CD4-positive, alpha-beta T cell treated with Interleukin-1 beta for 1 hour (primary cell): ENCODE measurements at places on chromosomes 13 and 19.
A peak's percentile ranks its signal among the peaks of the same experiment; 100 is the strongest.

- DNase-seq, result no peak
Observed at GRCh38 chr13:110097013-110097412, 209.9 kb downstream of the COL4A1 start.

GRCh38 chr13:23949200-23949599 lies 51.9 kb upstream of the C1QTNF9B start:
- no peak for DNase-seq

DNA sequence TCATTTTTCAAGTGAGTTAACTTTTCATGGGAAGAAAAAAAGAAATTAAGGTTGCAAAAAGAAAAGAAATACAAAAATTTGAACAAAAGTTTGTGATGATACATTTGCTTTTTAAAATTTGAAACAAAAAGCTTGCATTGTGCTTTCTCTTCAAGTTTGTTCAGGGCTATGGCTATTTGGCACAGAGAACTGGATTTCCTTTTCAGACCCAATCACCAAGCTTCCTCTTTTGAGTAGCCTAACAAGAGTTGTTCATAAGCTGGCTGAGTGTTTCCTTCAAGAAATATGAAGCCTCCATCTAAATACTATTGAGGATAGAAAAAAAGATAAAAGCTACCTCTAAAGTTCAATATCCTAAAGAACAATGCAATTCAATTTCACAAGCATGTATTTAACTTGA lies 787.8 kb downstream of the LIG4 start:
- DNase-seq, result no peak

DNA sequence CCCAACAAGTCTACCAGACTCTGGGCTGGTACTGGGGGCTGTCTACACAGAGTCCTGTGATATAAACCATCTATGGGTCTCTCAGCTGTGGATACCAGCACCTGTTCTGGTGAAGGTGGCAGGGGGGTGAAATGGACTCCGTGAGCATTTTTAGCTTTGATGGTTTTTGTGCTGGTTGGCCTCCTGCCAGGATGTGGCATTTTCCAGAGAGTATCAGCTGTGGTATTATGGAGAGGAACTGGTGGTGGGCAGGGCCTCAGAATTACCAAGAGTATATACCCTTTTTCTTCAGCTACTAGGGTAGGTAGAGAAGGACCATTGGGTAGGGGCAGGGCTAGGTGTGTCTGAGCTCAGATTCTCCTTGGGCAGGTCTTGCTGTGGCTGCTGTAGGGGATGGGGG lies 1920.9 kb upstream of the PCDH20 start:
- no peak for DNase-seq

GRCh38 chr19:46745521-46746280 lies at the start of gene FKRP:
Gene FKRP (plus strand): TSS chr19:46746057. CDS start chr19:46755451, 9,394 bp downstream.
- peak; percentile 18 for DNase-seq

DNA sequence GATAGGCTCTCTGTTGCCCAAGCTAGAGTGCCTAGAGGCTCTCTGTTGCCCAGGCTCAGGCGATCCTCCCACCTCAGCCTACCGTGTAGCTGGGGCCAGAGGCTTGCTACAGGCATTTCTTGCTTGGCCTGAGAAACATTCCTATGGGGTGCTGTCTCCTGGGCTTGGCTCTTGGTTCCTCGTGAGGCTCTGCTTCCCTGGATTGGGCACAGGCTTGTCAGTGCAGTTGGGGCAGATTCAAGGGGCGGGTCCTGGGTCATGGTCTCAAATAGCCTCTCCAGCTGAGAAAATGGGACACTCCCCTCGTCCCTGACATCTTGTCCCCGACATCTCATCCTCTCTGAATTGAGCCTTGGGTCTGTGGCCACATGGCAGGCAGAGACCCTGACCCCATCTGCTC lies 4.9 kb downstream of the TSSK6 start:
- DNase-seq, result no peak

DNA sequence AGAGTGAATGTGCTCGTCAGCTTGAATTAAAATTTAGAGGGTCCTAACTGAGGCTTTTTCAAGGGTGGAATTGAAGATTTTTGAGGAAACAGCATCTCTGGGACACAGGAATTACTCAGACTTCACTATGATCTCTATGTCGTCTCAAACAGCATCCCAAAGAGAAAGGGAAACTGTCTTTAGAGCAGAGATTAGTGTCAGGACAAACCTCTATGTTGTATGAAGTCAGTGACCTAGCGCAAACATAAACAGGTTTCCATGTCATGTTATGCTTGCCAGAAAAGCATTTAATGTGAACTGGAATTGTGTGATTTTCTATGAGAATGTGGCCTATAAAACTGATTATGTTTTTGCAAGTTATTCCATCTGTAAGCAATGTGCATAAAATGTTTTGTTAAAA lies 573.7 kb downstream of the GPC6 start:
- DNase-seq, result no peak

GRCh38 chr19:56750658-56751057 lies 79.1 kb upstream of the ZNF835 start:
- no peak for DNase-seq

DNA sequence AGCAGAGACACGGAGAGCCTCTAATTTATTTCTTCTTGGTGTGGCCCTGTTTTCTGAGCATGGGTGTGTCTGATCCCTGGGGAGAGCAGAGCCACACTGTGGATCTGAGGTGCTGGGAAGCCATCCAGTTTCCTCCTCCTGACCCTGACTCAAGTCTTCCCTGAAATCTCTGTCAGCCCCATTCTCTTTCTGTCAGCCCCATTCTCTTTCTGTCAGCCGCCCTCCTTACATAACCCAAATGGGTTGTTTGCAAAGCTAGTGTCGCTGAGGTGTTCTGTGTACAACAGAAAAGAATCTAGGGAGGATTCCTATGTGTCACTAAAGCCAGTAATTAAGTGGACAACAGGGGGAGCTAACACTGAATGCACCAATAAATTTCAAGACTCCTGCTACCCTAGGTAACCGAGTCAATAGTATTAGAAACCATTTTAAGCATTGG lies 50.2 kb downstream of the LRCH1 start:
- DNase-seq, result no peak

GRCh38 chr13:113820813-113821651 lies 42.8 kb downstream of the GAS6 start:
- DNase-seq, result no peak

GRCh38 chr13:31980830-31981229 lies 50.7 kb upstream of the FRY start:
- DNase-seq, result no peak

- DNase-seq, result no peak
Observed at GRCh38 chr19:29992233-29992867, 50.3 kb downstream of the URI1 start.

GRCh38 chr19:6693681-6694080 lies 23.7 kb upstream of the TNFSF14 start:
- no peak for DNase-seq

- no peak for DNase-seq
Observed at GRCh38 chr13:78608252-78608687, 4.9 kb upstream of the POU4F1 start.

DNA sequence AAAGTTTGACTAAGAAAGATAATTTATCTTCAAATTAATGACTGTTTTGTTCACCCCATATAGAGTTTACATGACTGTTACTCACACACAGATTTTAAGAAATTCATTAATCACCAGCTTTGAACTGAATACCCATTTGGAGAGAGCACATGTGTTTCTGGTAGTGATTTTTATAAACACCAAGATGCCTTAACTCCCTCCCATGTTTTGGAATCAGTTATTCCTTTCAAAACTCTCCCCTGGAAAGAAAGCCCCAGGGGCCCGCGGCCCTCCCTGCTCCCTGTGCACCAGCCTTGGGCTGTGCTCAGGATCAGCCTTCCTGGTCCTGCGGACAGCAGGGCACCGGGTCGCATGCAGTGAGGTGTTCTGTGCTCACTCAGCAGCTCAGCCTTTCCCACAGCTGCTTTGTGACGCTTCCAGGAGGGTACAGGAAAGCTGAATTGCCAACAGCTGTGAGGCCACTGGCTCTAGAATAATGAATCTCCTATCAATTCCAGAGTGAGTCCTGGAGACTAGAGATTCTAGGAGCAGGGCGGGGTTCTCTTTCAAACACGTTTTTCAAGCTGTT lies 483.2 kb downstream of the EFNB2 start:
- no peak for DNase-seq

GRCh38 chr13:21338156-21338555 lies 120.9 kb downstream of the ZDHHC20 start:
- DNase-seq, result no peak

GRCh38 chr13:106156468-106156867 lies 379.0 kb downstream of the EFNB2 start:
- DNase-seq, result no peak

GRCh38 chr19:18435842-18436670 lies 1.9 kb downstream of the ISYNA1 start:
- no peak for DNase-seq

GRCh38 chr19:1251330-1252220 lies 3.2 kb downstream of the MIDN start:
- peak; percentile 66 for DNase-seq

GRCh38 chr13:33611121-33611805 lies 206.7 kb upstream of the RFC3 start:
- no peak for DNase-seq

- DNase-seq, result no peak
Observed at GRCh38 chr13:51768378-51768921, 35.5 kb downstream of the DHRS12 start.

DNA sequence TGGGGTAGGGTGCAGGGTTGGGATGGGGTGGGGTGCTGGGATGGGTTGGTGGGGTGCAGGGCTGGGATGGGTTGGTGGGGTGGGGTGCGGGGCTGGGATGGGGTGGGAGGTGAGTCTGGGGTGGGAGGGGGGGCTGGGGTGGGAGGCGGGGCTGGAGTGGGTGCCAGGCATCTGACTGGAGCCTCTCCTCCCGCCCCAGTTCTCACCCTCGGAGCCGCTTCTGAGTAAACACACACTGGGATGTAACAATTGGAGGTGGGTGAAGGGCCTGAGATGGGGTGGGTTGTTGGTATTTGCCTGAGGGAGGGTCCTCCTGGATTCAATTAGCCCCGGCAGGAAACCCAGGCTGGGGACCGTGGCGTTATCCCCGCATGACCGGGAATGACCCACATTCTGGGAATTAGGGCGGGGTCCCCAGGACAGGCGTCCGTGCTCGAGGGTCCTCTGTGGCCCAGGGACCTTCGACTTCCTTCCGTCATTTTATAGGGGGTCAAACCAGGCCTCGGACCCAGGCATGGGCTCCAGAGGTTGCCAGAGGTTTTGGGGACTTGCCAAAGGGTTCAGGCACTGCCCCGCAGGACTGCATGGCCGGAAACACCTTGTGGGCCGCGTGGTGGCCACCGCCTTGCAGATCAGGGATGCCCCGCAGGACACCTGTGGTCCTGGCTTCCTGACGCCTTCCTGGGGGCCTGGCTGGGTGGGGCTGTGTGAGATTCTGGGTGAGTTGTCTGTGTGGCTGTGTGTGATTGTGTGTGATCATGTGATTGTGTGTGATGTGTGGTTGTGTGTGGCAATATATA lies 1.4 kb downstream of the TMPRSS9 start:
- DNase-seq, result no peak

DNA sequence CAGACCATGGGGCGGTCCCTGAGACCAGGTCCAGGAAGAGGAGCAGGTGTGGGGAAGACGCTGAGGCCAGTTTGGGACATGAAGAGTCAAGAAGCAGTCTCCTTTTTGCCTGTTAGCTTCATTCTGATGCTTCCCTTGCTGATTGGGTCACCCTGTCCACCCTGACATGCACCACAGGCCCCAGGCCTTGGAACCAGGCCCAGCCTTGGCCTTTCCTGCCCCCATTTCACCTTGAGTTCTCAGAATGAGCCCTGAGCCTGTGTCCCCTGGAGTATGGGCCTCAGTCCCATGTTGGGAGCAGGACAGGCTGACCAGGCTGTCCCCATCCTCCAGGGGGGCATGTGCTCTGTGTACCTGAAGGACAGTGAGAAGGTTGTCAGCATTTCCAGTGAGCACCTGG lies 4.9 kb upstream of the TIMM50 start:
- no peak for DNase-seq

- DNase-seq, result no peak
Observed at GRCh38 chr19:16676101-16676798, 15.3 kb downstream of the TMEM38A start.

- DNase-seq, result no peak
Observed at GRCh38 chr13:40115426-40115825, 460.0 kb downstream of the COG6 start.

DNA sequence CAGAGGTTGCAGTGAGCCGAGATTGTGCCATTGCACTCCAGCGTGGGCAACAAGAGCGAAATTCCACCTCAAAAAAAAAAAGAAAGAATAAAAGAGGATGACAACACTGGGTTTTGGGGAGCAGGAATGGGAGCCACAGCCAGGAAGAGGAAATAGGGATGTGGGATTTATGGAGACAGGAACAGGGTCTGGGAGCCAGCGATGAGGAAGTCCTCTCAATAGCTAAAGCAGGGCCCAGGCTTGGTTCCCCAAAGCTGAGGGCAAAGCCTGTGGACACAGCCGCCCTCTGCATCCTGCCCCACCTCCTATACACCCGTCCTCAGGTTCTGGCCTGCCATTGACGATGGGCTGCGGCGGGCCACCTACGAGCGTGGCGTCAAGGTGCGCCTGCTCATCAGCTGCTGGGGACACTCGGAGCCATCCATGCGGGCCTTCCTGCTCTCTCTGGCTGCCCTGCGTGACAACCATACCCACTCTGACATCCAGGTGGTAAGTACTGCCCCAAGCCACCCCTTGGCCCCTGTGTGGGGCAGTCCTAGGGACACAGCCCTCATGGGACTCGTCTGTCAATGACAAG lies 13.6 kb downstream of the HIPK4 start:
- no peak for DNase-seq

- DNase-seq, result no peak
Observed at GRCh38 chr13:114059946-114060860, 72.2 kb downstream of the RASA3 start.

DNA sequence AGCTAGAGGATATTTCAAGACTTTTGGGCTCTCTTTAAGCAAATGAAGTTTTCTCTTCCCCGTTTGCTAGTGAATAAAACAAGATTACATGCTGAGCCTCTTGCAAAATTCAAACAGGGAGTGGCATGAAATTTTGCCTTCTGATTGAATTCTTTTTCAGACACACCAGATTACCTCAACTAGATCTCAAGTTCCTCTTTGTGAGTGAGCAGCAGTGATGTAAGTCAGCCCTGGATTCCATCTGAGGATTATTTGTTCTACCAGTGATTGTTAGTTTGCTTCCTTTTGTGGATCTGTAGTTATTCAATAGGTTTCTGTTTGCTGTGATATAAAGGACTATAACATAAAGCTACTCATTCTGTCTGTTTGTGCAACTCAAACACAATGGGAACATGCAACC lies 407.7 kb downstream of the LMO7 start:
- no peak for DNase-seq

GRCh38 chr13:36431204-36432105 lies 840 bp upstream of the CCNA1 start:
- DNase-seq, result no peak

DNA sequence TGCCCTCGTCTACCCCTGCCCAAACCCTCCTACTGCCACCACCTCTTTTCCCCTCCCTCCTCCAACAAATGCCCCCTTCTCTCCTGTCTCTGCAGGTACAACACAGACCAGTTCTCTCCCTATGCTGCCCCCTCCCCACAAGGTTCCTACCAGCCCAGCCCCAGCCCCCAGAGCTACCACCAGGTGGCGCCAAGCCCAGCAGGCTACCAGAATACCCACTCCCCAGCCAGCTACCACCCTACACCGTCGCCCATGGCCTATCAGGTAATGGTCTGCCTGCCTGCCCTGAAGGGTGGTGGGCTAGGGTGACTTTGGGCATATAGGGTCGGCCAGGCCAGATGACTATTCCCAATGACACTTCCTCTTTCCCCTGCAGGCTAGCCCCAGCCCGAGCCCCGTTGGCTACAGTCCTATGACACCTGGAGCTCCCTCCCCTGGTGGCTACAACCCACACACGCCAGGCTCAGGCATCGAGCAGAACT lies 6.5 kb upstream of the TIMM50 start:
- peak; percentile 78 for DNase-seq

- peak; percentile 78 for DNase-seq
Observed at GRCh38 chr19:507286-508203, at the start of gene TPGS1. Gene TPGS1 (plus strand): TSS chr19:507497. CDS start chr19:507507, 10 bp downstream.

- no peak for DNase-seq
Observed at GRCh38 chr13:44307255-44307654, 66.4 kb upstream of the SERP2 start.
